ENCODE measurements at places on chromosomes 7 and 10.

- DNase-seq = peak; percentile 82
Measured at GRCh38 chr10:125060482-125060825, 99.9 kb downstream of the CTBP2 start.

- peak; percentile 90 for DNase-seq
Measured at GRCh38 chr10:103244666-103245271, 918 bp upstream of the RPEL1 start.

GRCh38 chr10:72094574-72094973, 6.2 kb upstream of the SPOCK2 start:
- DNase-seq = no peak

DNA sequence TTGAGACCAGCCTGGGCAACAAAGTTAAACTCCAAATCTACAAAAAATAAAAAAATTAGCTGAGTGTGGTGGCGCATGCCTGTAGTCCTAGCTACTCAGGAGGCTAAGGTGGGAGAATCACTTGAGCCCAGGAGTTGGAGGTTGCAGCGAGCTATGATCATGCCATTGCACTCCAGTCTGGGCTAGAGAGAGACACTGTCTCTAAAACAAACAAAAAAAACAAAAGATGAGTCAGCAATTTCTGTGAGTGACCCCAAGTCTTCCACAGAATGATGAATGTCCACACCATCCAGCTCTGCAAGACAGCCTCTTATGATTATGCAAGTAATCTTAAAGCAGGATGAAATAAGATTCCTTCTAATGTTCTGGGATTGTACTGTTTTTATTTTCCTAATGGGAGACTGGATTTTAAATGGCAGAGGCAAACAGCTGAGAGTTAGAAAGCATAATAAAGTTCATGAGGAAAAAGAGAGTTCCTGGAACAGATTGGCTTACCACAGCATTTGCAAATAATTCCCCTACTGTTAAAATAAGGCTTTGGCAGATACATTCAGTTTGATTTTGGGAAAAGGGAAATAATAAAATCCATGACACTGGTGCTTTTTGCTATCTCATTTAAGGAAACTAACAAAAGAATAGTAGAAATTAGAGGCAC, 18.9 kb upstream of the PRKAR2B start:
- no peak for DNase-seq

GRCh38 chr7:74525140-74525539, 71.4 kb downstream of the GTF2IRD1 start:
- no peak for DNase-seq

DNA sequence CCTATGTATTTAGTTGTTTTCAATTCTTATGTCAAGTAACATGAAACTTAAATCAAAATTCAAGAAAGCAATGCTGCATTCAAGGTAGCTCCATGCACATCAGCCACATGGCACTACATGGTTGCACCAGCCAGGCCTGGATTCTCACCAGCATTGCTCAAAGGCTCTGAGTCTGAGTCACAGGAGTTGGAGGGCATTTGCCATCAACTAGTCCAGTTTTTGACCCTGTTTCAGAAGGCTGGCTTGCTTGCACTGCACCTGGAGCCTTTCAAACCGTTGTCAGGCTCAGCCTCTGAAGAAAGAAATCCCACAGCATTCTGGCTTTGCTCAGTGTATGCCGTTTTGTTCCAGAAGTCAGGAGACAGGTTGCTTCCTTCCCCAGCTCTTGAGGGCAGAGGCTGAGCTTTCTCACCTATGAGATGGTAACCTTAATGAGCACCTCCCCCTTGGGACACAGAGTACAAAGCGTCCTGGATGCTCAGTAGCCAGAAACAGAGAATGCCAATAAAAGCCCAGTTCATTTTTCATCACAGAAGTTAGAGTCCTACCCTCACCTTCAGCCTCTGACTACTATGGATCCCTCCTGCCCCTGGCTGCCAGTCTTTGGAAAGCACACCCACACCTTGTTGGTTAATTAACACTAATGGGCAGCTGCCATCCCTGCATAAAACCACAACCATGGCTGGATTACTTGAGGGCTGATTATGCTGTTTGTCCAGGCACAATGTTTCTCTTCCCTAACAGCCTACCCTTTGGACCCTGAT, 288.4 kb upstream of the LRRTM3 start:
- DNase-seq = no peak
